ENCODE measurements at places on chromosomes 4 and X.

DNA sequence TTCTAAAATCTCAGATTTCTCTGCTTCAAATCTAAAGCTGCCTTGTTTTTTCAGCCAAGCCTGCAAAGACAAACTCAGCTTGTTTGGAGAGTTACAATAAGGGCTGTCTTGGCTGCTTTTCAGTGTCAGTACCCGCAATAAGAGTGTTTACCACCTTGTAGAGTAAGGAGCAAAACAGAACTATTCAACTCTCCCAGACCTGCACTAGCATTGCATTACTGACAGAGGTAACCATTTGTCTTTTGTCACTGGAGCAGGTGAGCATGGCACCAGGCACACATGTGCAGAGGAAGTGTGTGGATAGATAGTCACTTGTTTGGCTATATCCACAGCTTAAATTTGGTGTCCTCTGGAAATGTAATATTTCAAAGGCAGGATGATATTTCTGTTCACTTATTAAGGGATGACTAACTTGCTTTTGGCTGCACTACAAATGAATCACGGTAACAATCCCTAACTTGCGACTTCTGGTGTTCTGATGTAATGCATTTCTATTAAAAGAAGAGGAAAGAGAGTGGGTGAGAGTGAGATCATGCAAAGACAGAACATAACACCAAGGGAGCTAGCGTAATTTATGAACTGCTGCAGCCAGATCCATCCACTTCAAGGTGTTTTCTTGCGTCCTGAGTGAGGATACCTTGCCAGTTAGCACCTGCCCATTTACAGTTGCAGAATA lies 38.6 kb downstream of the PTCHD1 start:
- peak; percentile 76 for DNase-seq

- DNase-seq: no peak
Measured at GRCh38 chrX:120299928-120300327, 11.3 kb downstream of the TMEM255A start.

DNA sequence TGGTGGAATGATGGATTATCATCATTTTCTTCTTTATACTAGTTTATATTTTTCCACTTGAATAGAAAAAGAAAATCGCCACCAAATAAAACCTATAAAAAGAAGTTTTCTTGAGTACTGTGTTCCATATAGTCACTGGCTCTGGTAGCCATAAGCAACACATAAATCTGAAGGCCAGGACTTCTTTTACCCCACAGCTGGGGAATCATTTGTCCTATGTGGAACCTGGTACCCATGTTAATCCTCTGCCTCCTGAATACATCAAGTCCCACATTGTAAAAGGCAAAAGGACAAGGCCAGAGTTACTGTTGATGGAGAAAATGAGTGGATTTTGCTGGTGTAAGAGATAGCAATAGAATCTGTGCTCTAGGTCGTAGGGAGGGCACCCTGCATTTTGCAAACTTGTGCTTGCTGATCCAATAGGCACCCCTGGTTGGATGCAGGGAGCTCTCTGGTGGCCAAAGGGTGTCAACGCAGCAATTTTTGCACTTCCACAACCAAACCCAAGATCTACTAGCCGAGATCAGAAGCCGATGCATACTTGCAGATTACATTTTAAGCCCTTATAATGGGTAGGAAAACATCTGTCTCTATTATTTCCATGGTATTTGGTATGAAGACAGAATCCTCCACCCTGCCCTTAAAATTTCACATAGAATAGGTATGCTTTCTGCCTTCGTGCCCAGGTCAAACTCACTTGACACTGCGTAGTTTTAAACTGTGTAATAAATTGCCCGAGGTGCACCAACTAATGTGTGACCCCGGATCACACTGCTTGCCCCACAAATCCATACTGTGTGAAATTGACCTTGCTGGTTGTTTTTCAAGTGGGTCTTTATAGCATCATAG lies 146.2 kb upstream of the SCML1 start:
- peak; percentile 76 for DNase-seq

GRCh38 chrX:19545651-19546050 lies 30.3 kb upstream of the MAP3K15 start:
- no peak for DNase-seq

GRCh38 chr4:183861426-183861825 lies 43.7 kb upstream of the STOX2 start:
- no peak for DNase-seq

- DNase-seq: no peak
Measured at GRCh38 chr4:1741208-1741607, 19.9 kb downstream of the TACC3 start.

GRCh38 chr4:123312951-123313592 lies 83.5 kb upstream of the SPRY1 start:
- DNase-seq: no peak

GRCh38 chr4:51868449-51868847 lies 25.5 kb downstream of the DCUN1D4 start:
- DNase-seq: no peak

- peak; percentile 8 for DNase-seq
Measured at GRCh38 chr4:128940971-128941370, 131.5 kb downstream of the JADE1 start.

GRCh38 chr4:138164208-138164607 lies 77.9 kb downstream of the SLC7A11 start:
- no peak for DNase-seq

- DNase-seq: peak; percentile 64
Measured at GRCh38 chr4:142846108-142846728, at the start of gene INPP4B. TSS of gene INPP4B (minus strand) at chr4:142846301.

- peak; percentile 20 for DNase-seq
Measured at GRCh38 chr4:75653845-75654503, 19.2 kb downstream of the G3BP2 start.

DNA sequence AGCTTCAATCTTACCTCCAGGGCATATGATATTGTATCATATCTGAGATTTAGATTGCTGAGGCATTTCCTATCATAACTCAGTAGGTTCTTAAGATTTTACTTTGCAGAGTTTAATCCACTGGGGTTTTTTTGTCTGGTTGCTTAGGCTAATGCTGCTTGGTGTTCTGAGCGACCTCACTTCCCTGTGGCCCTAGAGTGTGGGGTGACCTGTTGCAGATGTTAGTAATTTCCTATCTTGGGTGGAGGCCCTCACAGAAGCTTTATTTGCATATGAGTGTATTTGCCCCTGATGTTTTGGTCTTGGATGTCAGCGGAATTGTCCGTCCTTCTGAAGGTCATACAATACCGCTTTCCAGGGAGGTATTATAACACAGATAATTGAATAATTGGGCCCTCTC lies 137.1 kb downstream of the NDST3 start:
- no peak for DNase-seq

GRCh38 chr4:22780317-22780716 lies 87.6 kb downstream of the GBA3 start:
- DNase-seq: no peak

DNA sequence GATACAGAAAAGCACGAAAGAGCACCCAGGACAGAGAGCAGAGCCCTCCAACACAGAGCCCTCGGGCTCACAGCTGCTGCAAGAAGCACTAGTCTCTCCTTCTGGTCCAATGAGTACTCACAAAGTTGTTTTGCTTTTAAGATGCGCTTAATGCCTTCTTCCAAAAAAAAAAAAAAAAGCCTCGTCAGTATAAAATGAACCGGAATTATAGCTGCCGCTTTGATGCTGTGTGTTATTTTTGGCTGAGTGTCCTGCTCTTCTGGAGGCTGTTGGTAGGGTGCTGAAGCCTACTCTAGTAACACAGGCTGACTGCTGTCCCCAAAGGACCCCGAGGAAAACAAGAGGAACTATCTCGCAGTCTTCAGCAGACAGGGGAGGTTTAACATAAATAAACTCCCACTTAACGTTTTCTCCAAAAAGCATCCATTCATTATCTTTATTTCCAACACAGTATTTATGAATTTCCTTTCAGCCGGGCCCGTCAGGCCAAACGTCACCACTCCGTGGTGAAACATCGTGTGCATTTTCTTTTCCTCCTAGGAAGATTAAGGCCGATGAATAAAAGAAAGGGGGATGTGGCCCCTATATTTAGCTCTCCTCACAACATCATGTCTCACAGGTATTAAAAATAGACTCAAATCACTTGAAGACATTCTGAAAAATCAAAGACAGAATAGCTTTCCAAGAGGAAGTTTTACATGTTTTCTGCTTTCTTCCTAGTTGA lies 213.7 kb upstream of the PPARGC1A start:
- DNase-seq: peak; percentile 66

DNA sequence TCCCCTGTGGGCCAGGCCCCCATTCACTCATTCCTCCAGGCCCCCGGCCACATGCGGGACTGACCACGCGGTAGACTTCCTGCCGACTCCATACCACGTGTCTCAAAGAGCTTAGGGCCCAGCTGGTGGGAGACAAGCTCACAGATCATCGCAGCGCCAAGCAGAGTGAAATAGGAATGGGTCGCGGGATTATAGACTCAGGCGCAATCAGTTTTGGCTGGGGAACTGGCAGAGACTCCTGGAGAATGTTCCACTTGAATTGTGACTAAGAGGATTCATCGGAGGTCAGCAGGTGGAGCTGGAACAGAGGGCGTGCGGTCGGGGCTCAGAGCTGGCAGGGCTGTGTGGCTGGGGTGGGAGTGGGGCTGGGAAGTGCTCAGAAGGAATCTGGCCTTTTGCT lies 15.6 kb downstream of the ATP2B3 start:
- no peak for DNase-seq

All from fibroblast of skin of back (primary cell).